ENCODE measurements at places on chromosomes 1 and 21.

DNA sequence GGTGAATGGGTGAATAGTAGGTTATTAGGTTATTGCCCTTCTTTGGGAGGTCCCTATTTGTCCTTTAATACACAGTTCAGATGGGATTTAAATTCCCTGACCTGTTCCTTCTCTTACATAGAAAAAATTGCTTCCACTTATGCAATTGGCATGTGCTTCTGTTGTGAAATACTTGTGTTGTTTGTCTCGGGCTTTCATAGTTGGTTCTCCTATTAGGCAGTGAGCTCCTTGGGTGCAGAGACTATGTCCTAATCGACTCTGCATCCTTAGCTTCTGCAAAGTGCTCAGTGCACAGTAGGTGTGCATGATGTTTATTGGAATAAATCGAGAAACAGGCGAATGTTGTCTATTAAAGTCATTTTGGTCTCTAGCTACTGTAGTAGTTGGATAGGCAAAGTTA is 1.3 kb upstream of the PDE4B start:
- no peak for DNase-seq

DNA sequence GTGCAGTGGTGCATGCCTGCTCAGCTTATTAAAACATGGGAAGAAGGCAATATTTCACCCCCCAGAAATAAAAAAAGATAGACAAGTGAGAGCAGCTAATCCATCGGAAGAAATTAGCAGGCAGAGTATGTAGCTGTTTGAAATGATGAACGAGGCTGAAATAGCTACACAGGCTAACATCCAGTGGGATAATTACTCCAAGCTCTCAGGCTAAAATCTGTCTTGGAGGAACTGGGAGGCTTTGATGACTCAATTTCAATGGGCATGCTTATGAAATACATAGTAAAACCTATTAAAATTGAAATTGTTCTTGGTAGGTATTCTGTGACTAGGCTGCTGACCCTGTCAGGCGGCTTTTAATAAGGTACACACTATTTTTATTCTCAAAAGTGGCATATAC is 84.1 kb upstream of the RRP15 start:
- DNase-seq = no peak

DNA sequence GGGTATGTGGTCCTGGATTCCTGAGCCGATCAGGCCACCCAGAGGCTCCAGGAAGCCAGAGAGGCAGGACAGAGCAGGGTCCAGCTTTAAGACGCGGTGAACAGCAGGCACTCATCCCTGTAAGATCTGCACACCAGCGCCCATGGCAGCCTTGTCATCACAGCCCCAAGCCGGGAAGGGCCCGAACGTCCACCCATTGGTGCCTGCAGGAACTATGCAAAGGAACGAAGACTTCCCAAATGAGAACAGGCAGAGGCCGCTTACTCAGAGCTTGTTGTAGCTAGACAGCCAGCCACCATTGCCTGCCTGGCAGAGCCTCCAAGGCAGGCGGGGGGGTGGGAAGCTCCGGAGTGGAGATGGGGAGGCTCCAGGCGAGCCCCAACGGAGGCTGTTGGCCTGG is 12.1 kb upstream of the ARHGEF16 start:
- no peak for DNase-seq

DNA sequence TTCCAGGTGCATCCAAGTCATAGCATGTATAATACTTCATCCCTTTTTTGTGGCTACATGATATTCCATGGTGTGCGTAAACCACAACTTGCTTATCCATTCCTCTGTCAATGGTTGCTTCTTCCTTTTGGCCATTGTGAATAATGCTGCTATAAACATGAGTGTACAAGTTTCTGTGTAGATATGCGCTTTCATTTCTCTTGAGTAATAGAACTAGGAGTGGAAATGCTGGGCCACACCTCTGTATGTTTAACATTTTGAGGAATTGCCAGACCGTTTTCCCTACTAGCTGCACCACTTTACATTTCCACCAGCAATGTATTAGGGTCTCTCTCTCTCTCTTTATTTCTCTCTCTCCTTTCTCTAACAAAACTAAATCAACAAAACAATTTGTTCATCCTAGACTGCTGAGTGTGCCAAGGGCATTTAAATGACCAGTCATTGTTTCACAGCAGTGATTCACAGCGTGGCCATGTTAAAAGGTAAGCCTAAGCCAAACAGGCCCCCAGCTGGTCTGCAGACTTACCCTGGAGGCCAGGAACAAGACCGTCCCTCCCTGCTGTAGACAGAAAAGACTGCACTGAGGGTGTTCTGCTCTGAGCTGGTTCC is 53.2 kb upstream of the LYST start:
- no peak for DNase-seq

- no peak for DNase-seq
These were observed 608.4 kb downstream of the AMY1C start for GRCh38 chr1:104358086-104358485.

GRCh38 chr21:38824124-38824822 is 18.5 kb downstream of the ETS2 start:
- DNase-seq = no peak

DNA sequence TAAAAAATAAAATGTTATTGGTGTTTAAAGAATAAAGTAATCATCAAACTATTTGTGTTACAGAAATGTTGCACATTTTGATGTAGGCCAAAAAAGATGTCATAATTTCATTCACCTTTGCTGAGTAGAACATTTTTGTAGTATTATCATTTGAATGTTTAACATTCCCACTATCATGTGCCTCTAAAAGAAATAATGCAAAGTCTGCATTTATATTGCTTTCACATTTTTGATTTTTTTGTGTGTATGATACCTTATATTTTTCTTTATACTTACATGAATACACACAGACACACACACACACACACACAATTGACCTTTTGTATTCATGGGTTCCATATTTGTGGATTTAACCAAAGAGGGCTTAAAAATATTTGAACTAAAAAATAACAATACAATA is 544.2 kb upstream of the ZRANB2 start:
- no peak for DNase-seq

GRCh38 chr1:31688233-31688918 is 15.4 kb downstream of the COL16A1 start:
- no peak for DNase-seq

DNA sequence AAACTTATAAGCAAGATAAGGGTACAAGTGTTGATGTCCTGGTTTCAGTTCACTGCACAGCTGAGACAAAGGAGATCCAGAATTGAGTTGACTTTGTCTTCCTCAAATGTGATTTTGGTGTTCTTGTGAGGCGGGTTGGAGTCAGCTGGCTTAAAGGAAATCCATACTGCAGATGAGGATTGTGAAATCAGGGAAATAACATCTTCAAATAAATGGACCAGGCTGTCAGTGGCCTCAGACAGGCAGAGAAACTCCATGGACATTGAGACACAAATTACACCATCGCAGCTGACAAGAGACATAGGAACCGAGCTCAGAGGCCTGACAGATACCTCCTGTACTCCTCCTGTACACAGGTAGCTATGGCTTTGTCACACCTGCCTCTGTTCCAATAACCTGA is 27.0 kb upstream of the REG4 start:
- no peak for DNase-seq

DNA sequence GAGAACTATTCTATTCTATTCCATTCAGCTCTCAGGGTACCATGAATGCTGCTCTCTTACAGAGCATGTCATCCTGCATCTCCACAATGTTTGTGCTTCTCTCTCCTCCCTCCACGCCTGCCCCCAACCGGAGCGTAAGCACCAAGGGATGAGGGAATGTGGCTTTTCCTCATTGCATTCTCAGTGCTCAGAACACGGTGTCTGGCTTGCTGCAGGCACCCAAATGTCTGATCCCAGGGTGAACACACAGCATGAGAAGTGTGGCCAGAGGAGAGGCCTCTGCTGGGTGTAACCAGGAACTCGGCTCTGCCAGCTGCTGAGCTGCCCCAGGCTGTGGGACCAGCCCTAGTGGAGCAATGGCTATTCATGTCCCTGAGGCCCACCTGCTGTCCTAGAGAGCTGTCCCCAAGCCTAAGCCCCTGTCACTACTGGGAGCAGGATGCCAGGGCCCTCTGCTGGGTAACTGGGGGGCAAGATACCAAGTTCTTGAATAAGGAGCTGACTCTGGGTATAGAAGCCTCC is 38.3 kb downstream of the OLFML2B start:
- no peak for DNase-seq

GRCh38 chr1:112532064-112532463 is 23.3 kb downstream of the WNT2B start:
- DNase-seq = no peak

GRCh38 chr1:158203693-158204457 is 23.2 kb downstream of the CD1D start:
- no peak for DNase-seq

DNA sequence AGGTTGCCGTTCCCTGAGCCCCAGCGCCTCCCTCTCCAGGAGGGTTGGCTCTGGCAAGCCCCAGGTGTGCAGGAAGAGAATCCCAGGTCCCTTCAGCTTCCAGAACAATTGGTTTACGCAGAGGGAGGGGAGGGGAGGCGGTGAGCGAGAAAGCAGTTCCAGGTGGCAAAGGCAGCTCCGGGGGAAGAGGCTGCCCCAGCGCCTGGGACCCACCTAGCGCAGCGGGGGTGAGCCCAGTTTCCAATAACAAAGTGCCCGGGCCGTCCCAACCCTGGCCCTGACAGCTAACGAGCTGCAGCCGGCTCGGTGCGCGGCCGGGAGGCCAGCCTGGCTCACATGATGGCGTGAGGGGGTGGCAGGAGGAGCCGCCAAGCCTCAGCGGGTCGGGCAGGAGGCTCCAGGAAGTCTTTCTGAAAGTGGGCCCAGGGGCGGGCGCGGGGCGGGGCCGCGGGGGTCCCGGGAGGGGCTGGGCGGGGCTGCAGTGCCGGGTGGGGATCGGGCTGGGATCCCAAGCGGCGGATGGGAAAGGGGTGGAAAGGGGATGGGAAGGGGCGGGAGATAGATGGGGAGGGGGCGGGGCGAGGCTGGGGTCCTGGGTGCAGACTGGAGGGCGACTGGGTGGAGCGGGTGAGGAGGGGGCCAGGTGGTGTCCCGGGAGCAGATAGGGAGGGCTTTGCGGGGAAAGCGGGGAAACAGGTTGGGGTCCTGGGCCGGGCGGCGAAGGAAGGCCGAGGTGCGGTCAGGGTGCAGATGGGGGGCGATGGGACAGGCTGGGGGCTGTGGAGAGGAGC is 22.8 kb downstream of the DHRS3 start:
- no peak for DNase-seq

GRCh38 chr1:160580221-160580812 is 1.0 kb upstream of the CD84 start:
- DNase-seq = no peak

- no peak for DNase-seq
These were observed 57.0 kb downstream of the SLC22A15 start for GRCh38 chr1:116033322-116033721.

- no peak for DNase-seq
These were observed 57.7 kb downstream of the SCMH1 start for GRCh38 chr1:41184446-41184845.
